ENCODE measurements at places on chromosomes 2 and 18.

- DNase-seq, result no peak
Observed at GRCh38 chr2:71706121-71706520, 252.8 kb downstream of the DYSF start.

DNA sequence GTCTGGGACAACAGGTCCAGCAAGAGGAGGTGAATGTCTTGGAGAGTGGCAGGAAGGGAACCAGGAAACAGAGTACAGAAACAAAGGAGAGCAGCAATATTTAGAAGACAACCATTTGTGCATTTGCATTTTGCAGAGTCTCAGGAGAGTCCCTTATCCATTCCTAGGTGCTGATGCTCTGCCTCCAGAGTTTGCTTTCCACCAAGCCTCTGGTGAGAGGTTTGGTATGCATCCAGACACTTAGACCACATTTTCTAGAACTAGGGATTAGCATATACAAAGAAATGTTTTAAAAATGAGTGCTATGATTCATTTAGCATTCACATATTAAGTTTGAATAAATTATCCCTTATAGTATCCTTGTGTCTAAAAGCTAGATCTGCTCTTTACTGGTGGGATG is 18.5 kb upstream of the LRATD1 start:
- DNase-seq, result no peak

DNA sequence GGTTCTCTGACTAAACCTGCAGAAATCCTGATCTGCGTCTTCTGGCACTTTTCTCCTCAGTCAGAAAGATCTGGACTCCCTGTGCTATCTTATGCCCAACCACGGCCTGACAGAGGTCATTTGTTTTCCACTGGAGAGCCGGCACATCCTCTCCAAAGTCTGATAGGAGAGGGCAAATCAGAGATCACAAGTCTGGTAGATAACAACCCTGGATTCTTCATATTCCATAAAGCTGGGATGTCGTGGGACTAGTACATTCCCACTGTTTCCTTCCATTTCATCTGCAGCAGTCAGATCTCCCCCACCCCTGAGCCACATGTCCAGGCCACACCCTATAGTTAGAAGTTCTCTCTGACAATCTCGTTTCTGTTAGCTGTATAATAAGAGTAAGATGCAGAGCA is 157.0 kb downstream of the MGAT5 start:
- DNase-seq, result no peak

DNA sequence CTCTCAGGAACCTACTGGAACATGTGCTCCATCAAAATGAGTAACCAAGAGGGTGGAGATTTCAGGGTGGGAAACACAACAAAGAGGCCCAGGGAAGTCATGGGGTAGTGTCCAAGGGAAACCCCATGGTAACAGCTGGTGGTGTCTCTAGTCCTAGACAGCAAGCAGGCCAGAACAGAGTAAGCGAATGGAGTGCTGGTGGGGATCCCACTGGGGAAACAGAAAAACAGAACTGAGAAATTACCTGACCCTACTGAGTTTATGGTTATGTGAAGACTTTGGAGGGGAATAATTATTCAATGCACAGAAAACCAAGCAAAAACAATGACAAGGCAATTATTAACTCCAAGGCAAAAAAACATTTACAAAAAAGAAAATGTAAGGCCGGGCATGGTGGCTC is 16.9 kb downstream of the ERCC3 start:
- no peak for DNase-seq

- no peak for DNase-seq
Observed at GRCh38 chr2:144099780-144100377, 420.0 kb downstream of the ZEB2 start.

DNA sequence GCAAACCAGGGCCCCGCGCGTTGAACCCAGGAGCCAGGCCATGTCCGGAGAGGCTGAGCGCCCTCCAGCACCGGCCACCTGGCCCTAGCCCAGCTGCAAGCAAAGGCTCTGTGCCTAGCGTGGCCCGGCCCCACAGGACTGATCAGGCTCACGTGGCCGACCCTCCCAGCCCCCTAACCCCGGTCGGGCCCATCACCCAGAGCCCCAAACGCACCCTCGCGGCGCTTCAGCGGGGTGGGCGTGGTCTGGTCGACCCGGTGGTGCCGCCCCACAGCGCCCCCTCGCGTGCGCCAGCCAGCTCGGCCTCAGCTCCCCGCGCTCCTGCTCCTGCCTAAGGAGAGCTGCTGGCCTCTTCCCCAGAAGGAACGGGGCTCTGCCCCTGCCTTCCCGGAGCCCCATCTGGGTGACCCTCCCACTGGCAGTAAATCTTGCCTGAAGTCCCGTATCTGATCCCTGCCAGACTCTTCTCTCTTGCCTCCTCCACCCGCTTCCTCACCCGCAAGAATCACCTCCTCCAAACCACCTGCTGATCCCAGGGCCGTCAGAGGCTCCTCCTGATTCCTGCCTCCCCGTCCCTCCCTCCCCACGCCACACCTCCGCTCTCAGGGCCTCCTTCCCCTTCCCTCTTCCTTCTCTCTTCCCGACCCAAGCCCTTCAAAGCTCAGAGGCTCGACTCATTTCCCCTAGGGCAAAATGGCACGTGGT is 12.3 kb upstream of the TEX51 start:
- DNase-seq, result peak; percentile 66

- DNase-seq, result no peak
Observed at GRCh38 chr2:18891600-18892345, 302.4 kb upstream of the NT5C1B start.

DNA sequence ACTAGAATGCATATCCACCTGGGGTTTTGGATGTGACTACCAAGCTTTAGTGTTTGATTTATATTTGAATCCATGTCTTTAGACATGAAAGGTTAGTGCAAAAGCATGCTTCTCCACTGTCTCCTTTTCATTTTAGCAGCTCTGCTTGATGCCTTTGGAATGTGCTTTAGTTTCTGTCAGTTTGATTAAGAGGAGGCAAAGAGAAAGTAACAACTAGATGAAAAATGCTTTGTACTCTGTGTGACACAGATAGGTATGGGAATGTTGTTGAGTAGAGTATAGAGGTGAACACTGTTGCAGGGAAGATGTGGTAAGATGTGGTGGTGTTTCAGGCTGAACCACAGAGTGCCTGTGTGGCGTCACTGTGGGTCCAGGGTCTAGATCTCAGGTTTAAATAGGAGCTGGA is 19.8 kb downstream of the PIK3C3 start:
- no peak for DNase-seq
